Stimulated activated CD4-positive, alpha-beta T cell treated with anti-CD3 and anti-CD28 coated beads, Interleukin-12 subunit alpha, Interleukin-12 subunit beta, amount 100 ng/mL, for 4 hours (primary cell): ENCODE measurements at places on chromosomes 12 and 14.

GRCh38 chr14:67241411-67242167, at the start of gene PALS1:
Gene PALS1, plus strand, starts transcription at chr14:67241435. Its CDS starts 37,736 bp downstream, at chr14:67279171.
- peak; percentile 45 for DNase-seq

- DNase-seq, result no peak
Observed at GRCh38 chr14:24818058-24818822, 184.2 kb upstream of the GZMB start.

DNA sequence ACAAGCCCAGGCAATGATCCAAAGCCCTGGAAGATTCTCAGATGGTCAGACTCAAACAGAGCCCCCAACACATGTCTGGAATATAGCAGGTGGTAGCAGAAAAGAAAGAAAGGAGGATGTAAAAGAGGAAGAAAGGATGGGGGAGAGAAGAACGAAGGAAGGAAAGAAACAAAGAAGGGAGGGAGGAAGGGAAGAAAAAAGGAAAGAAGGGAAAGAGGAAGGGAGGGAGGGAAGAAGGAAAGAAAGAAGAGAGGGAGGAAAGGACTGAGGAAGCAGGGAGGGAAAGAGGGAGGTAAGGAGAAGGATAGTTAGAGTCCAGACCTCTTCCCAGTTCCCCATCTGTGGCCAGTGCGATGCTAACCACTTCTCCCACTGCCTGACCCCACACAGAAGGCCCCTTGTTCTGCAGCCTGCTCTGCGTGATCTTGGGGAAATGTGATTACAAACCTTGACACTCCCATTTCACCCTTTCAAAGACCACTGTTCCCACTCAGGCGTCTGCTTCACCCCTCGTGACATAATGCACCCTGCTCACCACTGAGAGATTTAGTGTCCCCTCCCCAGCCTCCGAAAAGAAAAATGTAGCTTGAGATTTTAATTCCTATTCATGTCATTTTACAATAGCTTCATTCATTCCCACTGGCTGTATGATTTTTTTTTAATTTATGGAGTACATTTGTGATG, 357.9 kb downstream of the BCL11B start:
- no peak for DNase-seq

DNA sequence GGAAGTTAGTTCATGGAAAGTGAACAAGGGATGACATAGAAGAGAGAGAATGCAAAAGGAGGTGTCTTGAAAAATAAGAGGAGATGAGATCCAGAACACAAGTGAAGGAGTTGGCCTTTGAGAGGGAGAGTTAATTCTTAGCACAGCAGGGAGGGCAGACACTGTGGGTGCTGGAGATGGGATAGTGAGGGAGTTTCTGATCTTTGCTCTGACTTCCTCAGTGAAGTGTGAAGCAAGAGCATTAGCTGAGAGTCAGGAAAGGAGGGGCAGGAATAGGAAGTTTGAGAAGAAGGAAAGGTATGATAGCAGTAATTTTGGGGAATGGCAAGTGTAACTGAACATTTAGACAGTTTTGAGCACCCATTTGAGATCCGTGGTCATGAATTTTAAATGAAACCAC, 75.8 kb upstream of the COCH start:
- no peak for DNase-seq

- no peak for DNase-seq
Observed at GRCh38 chr12:82800185-82800584, 113.5 kb downstream of the TMTC2 start.

DNA sequence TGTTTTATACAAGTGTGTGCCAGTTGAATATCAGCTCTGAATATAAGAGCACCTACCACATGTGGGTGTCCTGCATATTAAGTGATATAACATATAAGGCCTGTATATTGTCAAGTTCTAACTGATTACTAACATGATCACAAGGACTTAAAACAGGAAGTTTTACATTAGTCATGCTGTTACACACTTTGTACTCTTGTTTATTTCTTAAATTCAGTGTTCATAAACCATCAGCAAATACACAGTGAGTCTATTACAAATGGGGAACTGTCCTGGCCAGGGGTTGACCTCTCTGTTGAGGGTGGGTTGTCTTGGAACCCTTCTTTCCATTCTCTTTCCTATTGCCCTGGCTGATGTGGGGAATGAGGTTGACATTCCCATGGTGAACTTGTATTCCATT, 19.1 kb downstream of the HELB start:
- DNase-seq, result no peak

- DNase-seq, result no peak
Observed at GRCh38 chr12:2613326-2614073, 181.3 kb upstream of the FKBP4 start.

- DNase-seq, result no peak
Observed at GRCh38 chr12:11998944-11999315, 71.8 kb upstream of the BCL2L14 start.

- DNase-seq, result no peak
Observed at GRCh38 chr14:101884934-101885576, 79.3 kb upstream of the DYNC1H1 start.

DNA sequence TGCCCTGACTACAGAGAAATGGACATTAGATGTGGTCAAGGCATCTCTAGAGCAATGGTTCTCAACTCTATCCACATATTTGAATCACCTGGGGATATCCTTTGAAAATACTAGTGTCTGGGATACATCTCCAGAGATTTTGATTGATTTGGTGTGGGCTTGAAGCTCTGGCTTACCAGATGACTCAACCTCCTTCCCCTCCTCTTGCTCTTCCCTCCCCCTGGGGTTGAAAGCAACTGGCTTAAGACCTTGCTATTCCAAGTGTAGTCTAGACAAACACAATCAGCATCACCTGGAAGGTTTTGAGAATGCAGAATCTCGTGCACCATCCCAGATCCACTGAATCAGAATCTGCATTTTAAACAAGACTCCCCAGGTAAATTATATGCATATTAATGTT, 183.8 kb downstream of the DAD1 start:
- DNase-seq, result no peak

DNA sequence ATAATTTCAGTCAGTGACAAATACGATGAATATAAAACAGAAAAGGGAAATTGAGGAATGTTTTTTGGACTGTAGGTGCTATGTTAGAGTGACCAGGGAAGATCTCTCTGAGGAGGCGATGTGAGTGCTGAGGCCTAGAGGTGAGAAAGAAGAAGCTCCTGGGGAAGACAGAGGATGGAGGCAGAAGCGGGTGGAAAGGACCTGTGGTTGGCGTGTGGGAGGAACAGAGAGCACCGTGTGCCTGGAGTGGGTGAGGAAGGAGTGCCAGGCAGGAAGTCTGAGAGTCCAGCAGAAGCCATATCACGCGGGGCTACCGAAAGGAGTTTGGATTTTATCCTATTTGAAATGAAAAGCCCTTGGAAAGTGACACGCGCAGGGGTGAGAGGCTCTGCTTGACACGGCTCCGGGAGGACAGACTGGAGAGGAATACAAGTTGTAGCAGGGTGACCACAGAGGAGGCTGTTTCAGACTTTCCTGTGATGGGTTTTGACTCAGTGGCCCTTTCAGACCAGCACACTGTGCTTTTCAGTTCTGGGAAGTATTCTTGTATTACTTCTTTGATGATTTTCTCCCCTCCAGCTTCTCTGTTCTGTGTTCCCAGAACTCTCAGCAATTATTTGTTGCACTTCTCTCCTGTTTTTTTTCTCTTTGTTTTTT, 96.9 kb downstream of the VRK1 start:
- DNase-seq, result no peak

GRCh38 chr14:100429537-100429936, 106.4 kb downstream of the SLC25A47 start:
- DNase-seq, result no peak

- no peak for DNase-seq
Observed at GRCh38 chr12:116171549-116171948, 105.9 kb downstream of the MED13L start.

DNA sequence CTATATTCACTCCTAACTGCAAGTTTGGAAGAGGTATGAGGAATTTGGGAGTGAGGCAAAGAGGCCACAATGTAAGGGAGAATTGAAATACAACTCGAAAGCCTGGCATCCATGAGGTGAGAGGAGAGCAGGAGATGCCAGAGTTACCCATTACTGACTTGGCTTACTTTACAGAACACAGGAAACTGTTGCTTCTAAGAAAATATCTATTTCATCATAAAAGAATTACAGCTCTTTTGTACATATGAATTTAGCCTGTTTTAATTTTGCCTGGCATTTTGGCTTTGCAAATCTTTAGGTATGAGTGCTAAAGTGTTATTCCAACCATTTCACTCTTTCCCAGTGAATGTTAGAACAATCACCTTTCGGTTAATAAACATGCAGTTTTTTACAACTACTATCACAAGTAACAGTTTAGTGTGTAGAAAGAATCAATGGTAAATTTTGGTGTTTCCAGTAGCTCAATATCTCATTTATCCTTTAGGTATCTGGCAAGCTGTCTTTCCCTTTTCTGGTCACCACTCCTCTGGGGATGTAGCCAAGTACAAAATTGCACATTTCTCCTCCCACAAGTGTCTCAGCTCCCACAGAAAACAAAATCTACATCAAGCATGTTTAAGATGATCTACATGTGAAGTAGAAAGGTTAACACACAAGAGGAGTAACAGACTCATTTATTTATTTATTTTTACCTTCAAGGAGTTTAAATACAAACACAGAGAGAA, 196.6 kb upstream of the DCN start:
- DNase-seq, result no peak

GRCh38 chr12:68559246-68559645, 51.5 kb upstream of the RAP1B start:
- DNase-seq, result no peak

- no peak for DNase-seq
Observed at GRCh38 chr12:125996443-125996842, 931.2 kb downstream of the AACS start.

DNA sequence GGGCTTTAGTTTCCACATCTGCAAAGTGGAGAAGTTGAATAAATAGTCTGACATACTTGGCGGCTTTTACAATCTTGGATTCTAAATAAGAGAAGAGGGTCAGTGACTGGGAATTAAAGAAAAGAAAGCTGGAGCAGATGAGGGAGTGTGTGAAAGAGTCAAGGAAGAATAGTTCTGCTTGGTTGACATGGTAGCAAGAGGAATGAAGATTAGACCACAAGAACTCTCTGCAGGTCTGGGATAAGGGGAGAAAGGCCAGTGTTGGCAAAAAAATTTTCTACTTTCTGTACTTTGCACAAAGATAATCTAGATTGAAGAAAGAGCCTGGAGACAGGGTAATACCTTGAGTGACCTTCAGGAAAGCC, 5.9 kb downstream of the ITGB7 start:
- no peak for DNase-seq

DNA sequence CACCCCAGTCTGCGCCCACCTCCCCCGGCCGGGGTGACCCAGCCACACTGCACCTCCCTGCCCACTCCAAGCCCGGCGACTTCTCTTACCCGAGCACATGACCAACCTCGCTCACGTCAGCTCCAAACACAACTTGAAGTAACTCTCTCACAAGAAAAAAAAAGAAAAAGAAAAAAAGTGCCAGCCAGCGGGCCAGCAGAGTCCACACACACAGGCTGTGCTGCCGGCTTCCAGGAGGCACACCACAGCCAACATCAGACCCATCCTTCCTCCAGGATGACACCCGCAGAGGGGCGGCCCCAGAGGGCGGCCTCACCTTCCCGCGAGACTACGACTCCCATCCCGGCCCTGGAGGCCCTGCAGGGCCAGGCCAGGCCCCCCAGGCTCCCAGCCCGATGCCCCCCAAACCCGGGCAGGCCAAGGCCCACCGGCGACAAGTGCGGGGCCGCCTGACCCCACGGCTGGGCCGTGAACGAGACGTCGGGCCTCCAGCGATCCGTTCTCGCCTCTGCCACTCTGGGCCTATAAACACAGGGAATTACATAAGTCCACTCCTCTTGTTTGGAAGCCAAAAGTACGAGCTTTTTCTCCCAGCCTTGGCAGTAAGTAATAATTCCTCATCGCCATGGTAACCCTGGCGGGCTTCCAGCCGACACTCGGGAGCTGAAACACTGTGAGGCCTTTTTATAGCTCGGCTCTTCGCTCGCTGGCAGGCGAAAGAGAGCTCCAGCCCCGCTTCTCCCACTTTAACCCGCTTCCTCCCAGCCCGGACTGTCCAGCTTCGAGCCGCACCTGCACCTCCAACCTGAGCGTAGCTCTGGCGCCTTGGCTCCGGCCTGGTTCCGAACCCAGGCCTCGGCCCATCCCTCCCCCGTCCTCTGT, 49.1 kb downstream of the NCOR2 start:
- DNase-seq, result no peak

GRCh38 chr12:102093319-102093718, 26.6 kb downstream of the NUP37 start:
- DNase-seq, result no peak

DNA sequence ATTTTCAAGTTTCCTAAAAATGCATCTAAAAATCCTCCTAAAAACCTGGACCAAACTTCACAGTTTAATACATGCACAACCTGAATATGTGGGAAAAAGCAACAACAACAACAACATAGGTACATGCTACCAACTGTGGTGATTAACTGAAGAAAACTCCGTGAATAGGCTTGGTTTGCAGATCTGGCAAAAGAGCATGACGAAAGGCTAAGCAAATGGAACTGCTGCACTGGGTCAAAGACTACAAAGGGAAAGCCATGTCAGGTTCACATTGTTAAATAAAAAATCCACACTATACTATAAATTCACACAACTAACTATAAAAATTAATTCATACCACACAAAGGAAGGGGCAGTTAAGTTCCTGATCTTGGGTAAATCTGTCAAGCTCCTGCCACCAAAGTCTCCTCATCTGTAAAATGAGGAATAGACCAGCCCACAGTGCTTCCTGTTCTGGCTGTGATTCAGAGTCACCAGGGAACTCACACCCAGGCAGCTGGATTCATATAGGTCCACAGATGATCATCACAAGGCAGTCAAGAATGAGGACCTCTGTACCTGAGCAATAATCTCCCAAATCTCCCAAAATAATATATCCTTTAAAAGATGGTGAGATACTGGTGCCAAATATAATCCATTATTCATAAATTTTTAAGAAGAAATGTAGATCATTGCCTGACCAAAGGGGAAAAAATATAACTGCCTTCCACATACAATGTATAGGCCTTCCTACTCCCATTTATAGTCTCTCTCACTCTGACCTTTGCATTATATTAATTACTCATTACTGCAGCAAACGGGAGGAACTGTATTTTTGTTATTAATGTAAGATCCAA, 7.0 kb downstream of the CORO1C start:
- no peak for DNase-seq

DNA sequence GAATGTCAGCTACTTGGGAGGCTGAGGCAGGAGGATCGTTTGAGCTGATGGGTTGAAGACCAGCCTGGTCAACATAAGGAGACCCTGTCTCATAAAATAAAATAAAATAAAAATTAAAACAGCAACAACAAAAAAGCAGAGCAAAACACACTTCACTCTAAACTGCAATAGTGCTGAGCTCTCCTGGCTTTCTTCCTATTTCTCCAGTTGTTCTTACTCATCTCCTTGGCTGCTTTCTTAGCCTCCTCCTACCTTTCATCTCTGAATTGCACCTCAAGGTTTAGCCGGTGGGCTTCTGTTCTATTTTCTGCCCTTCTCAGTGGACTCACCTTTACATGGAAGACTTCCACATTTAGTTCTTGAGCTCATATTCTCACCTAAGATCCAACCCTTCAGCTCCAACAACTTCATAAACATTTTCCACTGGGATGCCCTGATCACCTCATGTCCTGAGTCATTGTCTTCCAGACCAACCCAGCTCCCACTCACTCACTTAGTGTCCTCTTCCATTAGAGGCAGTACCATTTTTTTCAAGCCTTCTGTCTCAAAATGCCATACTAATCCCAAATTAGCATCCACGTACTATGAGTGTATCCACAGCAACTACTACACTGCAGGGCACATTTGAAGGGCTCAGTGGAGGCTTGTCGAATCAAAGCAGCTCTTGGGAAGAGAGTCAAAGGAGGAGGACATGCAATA, 41.2 kb upstream of the TMED10 start:
- DNase-seq, result no peak

- peak; percentile 19 for DNase-seq
Observed at GRCh38 chr14:60723116-60723906, 840 bp downstream of the SIX4 start.
